ENCODE measurements at places on chromosomes 4 and X. TPM values are rescaled to one million over a fixed set of nuclear protein-coding genes. Genes with fewer than 3 reads are reported as not detected.

The NSUN7 gene
- 1.8 TPM for polyA plus RNA-seq

The DGKK gene
- polyA plus RNA-seq: not detected

The XAGE1A gene
- not detected for polyA plus RNA-seq

The VEGFC gene
- polyA plus RNA-seq: 7.4 TPM

The RNF212 gene
- polyA plus RNA-seq: 3.2 TPM

The ADH1A gene
- 0.75 TPM for polyA plus RNA-seq

The CSAG2 gene
- polyA plus RNA-seq: not detected

The MAGEB10 gene
- polyA plus RNA-seq: not detected

The FGFBP2 gene
- 0.54 TPM for polyA plus RNA-seq

The MAGEB17 gene
- polyA plus RNA-seq: 0.20 TPM

DNA sequence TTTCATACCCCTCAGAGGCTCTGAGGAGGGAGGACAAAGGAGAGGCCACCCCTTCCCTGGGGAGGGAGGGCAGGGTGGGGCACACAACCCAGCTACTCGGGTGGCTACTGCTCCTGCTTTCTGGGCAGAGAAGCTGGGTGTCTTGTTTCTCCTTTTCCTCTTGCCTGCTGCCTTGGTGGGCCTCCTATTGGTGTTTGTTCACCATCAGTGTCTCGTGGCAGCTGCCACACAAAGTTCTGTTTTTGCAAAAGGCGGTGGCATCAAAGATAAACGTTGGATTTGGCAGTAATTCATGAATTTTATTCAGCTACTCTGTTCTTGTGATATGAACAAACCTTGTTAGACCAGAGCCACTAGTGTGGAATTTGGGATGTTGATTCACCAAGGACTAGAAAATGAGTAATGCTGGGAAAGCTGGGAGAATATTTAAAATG lies 153.0 kb upstream of the SCML1 start:
- DNase-seq: no peak

GRCh38 chrX:44903830-44904530 lies 31.0 kb downstream of the KDM6A start:
- no peak for DNase-seq

DNA sequence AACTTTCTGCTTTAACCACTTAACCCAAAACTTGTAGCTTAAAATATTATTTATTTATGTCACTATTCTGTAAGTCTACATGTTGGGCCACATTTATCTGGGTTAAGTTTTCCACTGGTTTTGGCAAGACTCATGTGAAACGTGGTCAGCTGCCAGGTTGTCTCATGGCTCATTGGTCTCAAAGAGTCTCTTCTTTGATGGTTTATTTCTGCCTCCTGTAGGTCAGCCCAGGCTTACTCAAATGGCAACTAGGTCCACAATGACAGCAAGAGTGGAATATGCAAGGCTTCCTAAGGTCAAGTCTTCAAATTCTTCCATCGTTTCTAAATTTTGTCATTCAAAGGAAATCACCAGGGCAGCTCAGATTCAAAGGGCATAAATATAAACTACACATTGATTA lies 828.7 kb downstream of the PCDH7 start:
- no peak for DNase-seq

- DNase-seq: no peak
These were observed 81.4 kb downstream of the EVC2 start for GRCh38 chr4:5626913-5627312.

GRCh38 chr4:113996599-113997177 lies 17.2 kb upstream of the ARSJ start:
- DNase-seq: no peak

DNA sequence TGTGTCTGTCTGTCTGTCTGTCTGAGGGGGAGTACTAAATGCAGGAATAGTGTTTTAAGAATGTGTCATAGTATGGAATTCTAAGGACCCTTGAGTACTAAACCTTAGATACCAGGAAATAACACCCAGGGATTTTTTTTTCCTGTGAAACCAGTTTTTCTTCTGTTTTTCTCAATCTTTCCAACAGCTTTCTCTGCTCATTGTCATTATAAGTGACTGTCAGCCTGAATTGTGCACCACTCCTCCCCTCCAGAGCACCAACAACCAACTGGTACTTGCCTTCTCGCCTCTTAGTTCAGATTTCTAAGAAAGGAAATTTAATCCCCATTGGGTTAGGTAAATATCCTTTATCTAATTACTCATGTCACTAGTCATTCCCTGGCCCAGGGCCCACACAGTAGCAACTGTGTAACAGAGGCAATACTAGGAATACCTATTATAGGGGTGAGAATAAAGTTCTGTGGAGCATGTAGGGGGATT lies 320.6 kb downstream of the ADGRL3 start:
- DNase-seq: peak; percentile 32

DNA sequence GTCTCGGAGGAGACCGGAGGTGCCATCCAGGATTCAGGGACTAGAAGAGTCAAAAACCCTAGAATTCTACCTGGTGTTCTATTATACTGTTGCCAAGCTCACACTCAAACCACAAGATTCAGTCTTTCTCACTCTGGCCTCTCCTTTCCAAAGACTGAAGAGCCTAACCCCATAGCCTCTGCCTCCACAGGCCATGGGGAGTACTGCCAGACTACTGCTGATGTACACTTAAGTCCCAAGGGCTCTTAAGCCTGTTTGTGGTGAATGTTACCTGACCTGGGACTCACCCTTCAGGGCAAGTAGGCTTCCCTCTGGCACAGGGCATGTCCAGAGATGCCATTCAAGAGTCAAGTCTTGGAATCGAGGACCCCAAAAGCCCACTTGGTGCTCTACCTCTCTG lies 58.9 kb upstream of the IRS4 start:
- DNase-seq: no peak

DNA sequence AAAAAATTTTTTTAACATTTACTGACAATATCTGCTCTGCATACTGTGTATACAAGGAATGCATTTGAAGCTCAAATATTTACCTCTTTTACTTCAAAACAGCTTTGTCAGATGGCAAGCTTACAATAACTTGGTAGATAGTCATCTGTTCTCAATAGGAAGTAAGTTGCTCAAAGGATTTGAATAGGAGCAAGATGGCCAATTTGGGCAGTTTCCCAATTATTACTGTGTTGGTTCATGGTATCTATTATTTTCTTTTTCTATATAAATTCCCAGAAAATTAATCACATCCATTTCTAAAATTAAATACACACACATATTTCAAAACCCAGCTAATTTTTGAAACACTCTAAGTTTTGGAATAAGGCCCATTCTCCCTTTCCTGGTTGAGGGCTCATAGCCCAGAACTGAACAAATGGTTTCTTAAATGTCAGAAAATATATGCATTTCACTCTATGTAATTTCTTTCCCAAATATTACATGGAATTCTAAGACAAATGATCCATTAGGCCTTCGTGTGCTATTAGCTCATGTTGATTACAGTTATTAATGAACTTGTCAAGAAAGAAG lies 60.2 kb upstream of the BLTP1 start:
- DNase-seq: no peak

DNA sequence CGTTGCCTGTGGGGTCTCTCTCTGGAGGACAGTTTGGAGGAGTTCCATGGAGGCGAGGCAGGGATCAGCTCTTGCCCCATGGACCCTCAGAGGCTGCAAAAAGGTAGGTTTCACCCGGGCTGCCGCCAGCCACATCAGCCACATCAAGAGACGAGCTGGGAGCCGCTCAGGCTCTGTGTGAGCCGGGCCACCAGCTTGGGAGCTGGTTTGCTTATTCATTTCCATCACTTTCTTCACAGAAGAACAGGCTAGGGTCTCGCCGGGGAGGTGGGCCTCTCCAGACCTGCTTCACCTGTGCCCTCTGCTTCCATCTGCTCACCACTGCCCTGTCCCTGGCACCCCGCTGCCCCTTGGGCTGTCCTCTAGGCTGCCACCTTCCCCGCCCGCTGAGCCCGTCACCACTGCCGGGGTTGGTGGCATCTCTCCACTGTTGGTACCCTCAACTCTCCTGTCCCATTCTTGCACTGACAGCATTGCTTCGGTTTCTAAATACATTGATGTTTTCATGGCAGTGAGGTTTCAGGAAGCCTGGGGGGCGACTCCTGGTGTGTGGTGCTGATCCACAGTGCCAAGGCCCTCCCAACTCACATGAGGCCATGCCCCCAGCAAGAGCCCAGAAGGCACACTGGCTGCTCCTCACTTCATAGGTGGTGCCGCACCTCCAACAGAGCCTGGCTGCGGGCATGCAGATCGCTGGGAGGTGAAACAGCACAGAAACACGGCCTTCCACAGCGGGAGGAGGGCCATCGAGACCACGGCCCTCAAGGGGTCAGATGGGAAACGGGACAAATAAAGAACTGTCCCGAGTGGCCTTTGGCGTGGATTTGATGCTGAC lies 4.5 kb upstream of the TREX2 start:
- no peak for DNase-seq

DNA sequence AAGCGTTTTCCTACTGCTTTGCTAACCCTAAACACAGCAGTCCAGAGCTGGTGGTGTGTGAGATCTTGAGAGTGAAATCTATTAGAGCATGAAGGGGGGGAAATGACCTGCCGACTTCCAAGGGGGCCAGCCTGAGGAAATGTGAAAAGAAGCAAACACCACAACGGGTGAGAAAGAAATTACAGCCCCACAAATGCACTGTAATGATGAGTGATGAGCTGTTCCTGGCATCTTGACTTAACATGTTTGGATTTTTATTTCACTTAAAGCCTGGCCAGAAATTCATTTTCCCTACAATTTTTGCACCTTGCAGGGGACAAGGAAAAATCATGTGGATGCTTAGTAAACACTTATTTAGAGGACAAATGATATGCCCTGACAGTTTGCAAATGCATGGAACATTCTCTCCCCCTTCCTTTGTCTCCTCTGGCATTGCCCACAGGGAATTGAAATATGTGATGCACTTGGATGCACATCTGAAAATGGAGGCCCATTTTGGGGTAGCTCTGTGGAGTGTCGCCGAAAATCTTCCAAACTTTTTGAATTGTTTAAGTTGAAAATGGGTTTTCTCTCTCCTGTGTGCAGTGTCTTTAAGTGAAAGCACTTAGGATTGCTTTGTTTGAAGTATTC lies 84.3 kb upstream of the TMEM150C start:
- no peak for DNase-seq

DNA sequence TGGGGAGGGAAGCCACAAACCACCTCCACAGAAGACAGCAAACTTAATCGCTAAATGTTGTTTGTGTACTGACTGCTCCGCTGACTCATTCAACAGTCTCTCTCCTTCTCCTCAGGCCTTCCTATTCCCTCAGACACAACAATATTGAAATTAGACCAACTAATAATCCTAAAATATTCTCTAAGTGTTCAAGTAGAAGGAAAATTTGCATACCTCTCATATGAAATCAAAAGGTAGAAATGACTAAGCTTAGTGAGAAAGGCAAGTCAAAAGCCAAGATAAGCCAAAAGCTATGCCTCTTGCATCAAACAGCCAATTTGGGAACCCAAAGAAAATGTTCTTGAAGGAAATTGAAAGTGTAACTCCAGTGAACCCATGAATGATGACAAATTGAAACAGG lies 75.7 kb upstream of the ARHGAP24 start:
- no peak for DNase-seq

GRCh38 chr4:114398410-114398809 lies 200.2 kb upstream of the UGT8 start:
- no peak for DNase-seq

GRCh38 chr4:163269869-163270268 lies 62.5 kb downstream of the NPY1R start:
- no peak for DNase-seq

DNA sequence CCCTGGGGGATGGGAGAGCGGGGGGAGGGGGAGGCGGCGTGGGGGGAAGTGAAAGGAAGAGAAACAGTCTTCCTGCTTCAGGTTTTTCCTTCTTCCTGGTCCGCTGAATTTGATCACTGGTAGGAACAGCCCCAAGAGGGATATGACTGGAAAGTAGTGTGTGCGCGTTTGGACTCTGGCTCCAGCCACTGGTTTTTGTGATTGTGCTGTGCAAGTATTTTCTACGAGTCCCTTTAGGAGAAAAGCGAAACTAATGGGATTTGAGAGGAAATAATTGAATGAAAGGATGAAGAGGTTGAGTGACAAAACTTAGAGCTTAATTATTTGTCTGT lies 836 bp downstream of the PRRG1 start:
- DNase-seq: no peak

GRCh38 chr4:183074288-183074990 lies 24.6 kb upstream of the WWC2 start:
- DNase-seq: no peak

DNA sequence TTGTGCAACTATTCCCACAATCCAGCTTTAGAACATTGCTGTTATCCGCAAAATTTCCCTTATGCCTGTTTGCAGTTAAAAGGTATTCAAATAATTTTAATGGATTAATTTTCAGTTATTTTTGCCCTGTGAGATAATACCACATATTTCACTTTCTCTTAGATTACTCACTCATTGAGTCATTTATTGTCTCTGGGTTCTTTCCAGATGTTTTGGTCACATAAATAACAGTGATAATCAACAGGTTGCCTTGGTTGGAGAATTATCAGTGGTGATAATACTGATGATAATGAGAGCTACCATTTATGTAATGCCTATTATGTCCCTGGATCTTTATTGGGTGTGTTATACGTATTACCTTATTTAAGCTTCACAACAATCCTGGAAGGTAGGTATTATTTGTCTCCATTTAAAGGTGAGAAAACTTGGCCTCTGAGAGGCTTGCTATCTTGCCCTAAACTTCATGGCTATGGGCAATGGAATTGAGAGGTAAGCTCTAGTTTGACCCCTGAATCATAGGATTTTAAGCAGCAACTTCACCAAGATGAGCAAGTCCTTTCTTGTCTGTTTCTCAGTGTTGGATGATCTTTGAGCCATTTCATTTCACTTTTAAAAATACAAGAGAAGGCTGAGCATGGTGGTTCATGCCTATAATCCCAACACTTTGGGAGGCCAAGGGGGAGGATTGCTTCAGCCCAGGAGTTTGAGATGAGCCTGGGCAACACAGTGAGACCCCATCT lies 87.4 kb downstream of the KIT start:
- DNase-seq: no peak

DNA sequence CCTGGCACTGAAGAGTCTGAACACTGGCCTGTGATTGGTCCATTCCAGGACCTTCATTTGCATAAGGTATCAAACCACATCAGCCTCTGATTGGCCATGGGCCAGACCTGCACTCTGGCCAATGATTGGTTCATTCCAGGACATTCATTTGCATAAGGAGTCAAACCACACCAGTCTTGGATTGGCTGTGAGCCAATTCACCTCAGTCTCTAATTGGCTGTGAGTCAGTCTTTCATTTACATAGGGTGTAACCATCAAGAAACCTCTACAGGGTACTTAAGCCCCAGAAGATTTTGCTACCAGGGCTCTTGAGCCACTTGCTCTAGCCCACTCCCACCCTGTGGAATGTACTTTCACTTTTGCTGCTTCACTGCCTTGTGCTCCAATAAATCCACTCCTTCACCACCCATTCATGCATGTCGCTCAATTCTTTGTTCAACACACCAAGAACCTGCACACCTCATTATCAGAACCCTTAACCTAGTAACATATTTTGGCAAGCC lies 14.2 kb upstream of the HERC5 start:
- no peak for DNase-seq

GRCh38 chrX:40244980-40245379 lies 147.2 kb upstream of the BCOR start:
- peak; percentile 43 for DNase-seq

- peak; percentile 83 for DNase-seq
These were observed 9.1 kb downstream of the HTRA3 start for GRCh38 chr4:8278421-8279287.

GRCh38 chrX:116284400-116284799 lies 113.9 kb downstream of the AGTR2 start:
- no peak for DNase-seq

GRCh38 chr4:174404677-174405076 lies 117.6 kb downstream of the HPGD start:
- DNase-seq: no peak

GRCh38 chr4:107719207-107719921 lies 670 bp downstream of the PAPSS1 start:
- no peak for DNase-seq

All from muscle of back (tissue), 13 donors.